Coronary artery (tissue), 2 donors: ENCODE measurements at places on chromosomes 5 and 9.

- no peak for DNase-seq
Measured at GRCh38 chr9:81596679-81597418, 92.5 kb downstream of the TLE1 start.

GRCh38 chr9:116282597-116282996 is 129.0 kb downstream of the PAPPA start:
- DNase-seq: no peak

DNA sequence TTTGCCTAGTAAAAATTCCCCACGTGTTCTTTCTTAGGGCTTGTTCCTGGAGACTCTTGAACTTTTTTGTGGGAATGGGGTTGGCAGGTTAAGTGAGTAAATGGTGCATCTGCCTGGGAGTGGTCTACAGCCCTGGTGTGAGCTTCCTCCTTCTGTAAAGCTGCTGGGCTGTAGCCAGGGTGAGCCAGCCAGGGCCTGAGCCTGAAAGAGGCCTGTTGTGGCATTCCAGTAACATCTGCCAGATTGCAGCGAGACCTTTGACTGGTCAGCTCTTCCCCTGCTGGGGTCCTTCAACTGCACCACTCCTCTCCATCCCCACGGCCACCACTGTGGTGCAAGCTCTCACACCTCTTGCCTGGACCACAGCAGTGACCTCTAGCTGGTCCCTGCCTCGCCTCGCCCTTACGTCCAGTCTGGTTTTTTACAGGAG is 47.5 kb downstream of the SLC22A5 start:
- DNase-seq: no peak

- no peak for DNase-seq
Measured at GRCh38 chr5:37533851-37534250, 154.7 kb downstream of the WDR70 start.

- no peak for DNase-seq
Measured at GRCh38 chr5:171714851-171715250, 70.8 kb upstream of the SMIM23 start.

GRCh38 chr5:165360366-165360765 is 1854.9 kb downstream of the MAT2B start:
- no peak for DNase-seq

- no peak for DNase-seq
Measured at GRCh38 chr5:77015938-77016569, 14.2 kb upstream of the AGGF1 start.

- no peak for DNase-seq
Measured at GRCh38 chr9:18073002-18073401, 401.0 kb upstream of the ADAMTSL1 start.

GRCh38 chr5:129978270-129978669 is 74.0 kb downstream of the CHSY3 start:
- DNase-seq: no peak

DNA sequence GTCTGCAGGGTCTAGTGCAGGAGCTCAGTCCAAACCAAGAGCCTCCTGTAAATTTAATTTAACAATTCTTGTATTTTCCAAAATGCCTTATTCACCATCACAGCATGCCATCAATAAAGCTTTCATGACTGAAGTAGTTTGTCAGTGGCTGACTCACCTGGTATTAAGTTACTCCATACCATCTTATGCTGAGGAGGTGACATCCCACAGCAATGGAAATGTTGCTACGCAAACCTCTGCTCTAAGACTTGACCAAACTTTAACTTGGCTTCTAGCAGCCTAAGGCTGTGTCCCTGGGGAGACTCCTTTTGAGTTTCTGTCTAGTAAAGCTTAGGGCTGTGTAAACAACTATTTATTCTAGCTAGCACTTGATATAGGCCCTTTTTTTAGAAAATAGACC is 1231.3 kb upstream of the CDH18 start:
- no peak for DNase-seq

DNA sequence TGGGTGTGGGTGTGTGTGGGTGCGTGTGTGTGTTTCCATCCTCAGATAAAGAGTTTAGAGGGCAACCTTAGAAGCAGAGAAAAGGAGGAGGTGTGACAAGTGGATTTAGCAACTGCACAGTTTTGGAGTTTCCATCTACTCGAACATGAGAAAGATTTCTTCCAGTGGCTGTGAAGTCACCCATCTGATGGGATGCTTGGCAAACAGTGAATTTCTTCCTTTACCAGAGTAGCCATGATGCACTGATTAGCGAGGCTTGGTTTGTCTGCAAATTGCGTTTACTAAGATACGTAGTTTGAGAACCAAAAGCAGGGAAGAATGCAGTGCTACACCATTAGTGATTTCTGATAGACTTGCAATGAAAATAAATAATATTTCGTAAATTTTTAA is 791 bp upstream of the STARD4 start:
- DNase-seq: no peak

- no peak for DNase-seq
Measured at GRCh38 chr5:14627270-14627669, 37.2 kb upstream of the OTULIN start.

GRCh38 chr5:177388521-177389052 is 4.4 kb downstream of the SLC34A1 start:
- no peak for DNase-seq

GRCh38 chr9:69532396-69532795 is 139.8 kb downstream of the APBA1 start:
- no peak for DNase-seq
